ENCODE measurements at places on chromosomes 4 and X.

GRCh38 chrX:81278616-81279015 is 76.7 kb downstream of the SH3BGRL start:
- DNase-seq = no peak

GRCh38 chr4:145839151-145839550 is 99.5 kb downstream of the ZNF827 start:
- no peak for DNase-seq

- DNase-seq = peak; percentile 75
Measured at GRCh38 chr4:26206339-26206738, 114.5 kb upstream of the RBPJ start.

DNA sequence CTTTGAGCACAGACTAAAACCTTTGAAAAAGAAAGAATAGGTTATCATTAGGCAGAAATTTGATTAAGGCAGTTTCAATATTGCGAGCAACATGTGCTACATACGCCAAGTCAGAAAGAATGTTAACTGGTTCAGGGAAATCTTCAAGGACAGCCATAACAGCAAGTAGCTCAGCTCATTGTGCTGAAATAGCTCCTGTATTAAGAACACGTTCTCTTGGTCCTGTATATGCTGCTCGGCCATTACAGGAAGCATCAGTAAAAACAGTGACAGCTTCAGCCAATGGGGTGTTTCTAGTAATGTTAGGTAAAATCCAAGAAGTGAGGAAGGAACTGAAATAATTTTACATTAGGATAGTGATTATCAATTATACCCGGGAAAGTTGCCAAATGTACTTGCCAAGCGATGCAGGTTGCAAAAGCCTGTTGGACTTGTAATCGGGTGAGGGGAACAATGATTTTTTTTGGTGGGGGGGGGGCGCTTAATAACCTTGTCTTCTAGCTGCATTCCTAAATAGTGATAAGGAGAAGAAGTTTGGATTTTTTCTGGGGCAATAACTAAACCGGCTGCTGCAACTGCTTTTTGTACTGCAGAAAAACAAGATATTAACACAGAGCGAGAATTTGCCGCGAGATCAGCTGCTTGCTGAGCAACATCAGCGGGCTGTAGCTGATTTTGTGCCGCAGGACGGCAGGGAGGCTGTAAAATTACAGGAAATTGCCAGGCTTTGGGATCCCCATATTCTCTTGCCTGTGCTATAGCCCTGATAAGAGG is 49.4 kb upstream of the RASSF6 start:
- peak; percentile 27 for DNase-seq

DNA sequence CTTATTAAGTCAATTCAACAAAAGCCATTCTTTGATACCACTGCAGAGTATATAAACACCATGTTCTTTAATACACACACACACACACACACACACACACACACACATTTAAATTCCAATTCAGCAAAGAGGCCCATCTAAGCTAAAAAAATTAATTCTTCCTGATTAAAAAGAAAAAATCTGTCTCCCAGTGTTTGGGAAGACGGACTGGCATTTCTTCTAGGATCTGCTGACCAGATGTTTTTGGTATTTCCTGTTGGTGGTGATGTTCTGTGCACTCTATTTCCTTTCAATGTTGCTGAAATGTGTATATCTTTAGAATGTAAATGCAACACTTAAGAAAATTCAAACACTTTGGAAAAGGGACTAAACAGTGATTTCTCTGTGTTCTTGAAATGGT is 243.8 kb downstream of the THOC2 start:
- DNase-seq = peak; percentile 37

DNA sequence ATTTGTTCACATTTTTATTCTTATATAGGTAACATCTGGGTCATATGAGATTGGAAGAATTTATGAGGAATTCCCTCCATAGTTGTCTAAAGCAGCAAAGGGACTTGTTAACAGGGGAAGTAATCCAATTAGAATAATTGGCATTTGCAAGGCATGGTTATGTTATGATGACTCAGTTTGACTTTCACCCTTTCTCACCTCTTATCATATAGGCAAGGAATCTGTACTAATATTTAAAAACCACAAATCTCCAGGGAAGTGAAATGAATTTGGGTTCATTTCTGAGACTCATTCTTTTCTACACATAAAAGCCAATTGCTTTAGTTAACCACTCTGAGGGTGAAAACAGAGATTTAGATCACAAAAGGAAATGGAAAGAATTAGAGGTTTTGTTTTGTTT is 281.5 kb upstream of the DKK2 start:
- peak; percentile 62 for DNase-seq

DNA sequence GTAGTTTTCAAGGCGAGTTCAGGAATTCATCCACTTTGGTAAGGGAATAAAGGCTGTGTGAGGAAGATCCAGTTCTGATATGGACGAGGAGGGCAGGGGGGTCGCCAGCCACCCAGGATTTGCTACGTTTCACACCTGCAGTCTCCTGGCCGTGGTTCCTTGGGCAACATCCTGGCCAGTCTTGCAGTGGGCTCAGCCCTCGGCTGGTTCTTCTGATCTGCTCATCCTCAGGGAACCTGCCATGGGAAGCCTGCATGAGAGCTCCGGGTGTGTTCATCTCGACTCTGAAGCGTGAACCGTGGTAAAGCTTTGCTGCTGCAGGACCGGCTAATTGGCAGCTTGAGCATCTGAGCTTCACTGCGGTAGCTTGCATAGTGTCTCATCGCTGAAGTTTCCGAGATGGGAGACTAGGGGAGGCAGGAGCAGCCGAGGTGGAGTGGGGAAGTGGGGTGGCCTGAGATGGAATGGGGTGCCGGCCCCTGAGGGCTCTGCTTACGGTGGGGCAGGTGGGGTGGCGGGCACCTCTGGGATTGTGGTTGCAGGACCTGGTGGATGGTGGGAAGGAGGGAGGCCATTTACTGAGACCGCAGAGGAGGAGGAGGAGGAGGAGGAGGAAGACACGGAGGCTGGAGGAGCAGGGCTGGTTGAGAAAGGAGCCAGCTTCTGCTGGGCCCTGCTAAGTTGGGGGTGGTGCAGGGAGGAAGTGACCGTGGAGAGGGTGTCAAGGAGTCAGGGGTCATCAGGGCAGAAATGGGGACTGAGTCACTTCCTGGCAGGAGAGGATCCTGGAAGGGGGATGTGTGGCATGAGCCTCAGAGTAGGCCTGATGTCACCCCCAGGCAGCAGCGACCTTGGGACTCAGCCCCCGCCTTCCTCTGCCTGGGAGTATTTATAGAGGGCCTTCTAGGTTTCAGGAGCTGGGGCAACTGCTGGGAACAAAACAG is 213.1 kb upstream of the PSAPL1 start:
- DNase-seq = peak; percentile 83

GRCh38 chrX:23782863-23783588 is at the start of gene SAT1:
TSS of gene SAT1 (plus strand) at chrX:23783173. CDS start at chrX:23783352, 179 bp downstream.
- DNase-seq = peak; percentile 95

DNA sequence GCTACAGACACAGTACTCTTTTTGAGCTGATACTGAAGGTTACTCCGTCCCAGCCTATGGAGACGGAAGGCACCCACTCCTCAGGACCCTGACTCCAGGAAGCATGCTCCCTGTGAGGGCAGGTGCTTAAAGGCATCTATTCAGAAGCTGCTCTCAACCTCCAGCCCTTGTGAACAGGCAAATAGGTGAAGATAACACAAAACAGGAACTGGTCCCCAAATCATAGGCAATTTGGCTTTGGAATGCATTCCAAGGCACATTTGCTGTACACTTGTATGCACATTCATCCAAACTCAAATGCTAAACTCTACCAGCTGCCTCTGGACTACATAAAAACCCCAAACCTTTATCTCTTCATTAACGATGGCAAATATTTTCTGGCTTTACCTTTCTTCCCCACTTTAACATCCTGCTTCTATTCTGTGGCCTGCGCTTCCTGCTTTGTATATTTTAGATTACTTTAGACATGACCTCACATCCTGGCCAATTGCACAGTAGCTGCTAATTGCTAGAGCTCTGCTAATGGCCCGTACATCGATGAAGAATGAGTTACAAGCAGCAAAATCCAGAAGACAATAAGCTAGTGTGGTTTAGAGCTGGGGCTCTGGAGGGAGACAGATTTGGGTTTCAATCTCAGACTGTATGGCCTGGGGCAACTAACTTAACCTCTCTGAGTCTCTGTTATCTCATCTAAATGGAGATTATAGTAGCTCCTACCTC is 3.2 kb downstream of the SEL1L3 start:
- DNase-seq = peak; percentile 21

GRCh38 chrX:57104406-57104805 is 16.9 kb downstream of the SPIN2B start:
- no peak for DNase-seq

GRCh38 chr4:27666943-27667342 is 806.3 kb downstream of the STIM2 start:
- peak; percentile 8 for DNase-seq

DNA sequence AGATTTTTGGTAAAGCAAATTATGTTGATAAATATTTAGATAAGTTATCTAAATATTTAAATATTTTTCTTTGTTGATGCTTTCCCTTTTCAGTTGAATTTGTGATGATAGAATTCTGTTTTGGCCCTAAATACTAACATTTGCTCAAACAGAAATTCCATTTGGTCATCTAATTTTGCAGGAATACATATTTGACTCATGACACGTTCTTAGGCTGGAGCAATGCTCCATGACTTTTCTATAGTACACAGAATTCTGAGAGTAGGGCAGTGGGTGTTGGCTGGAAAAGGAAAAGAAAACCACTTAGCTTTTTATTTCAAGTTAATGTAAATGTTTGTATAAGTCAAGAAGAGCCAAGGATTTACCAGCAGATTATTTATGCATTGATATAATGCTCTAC is 58.6 kb upstream of the GK2 start:
- peak; percentile 35 for DNase-seq

- no peak for DNase-seq
Measured at GRCh38 chr4:54941994-54942552, 183.3 kb downstream of the KDR start.

- no peak for DNase-seq
Measured at GRCh38 chr4:1293991-1294390, 4.3 kb downstream of the MAEA start.

- DNase-seq = no peak
Measured at GRCh38 chr4:78018271-78019049, 38.7 kb upstream of the FRAS1 start.

- DNase-seq = no peak
Measured at GRCh38 chr4:76874176-76874575, 23.8 kb downstream of the SOWAHB start.

DNA sequence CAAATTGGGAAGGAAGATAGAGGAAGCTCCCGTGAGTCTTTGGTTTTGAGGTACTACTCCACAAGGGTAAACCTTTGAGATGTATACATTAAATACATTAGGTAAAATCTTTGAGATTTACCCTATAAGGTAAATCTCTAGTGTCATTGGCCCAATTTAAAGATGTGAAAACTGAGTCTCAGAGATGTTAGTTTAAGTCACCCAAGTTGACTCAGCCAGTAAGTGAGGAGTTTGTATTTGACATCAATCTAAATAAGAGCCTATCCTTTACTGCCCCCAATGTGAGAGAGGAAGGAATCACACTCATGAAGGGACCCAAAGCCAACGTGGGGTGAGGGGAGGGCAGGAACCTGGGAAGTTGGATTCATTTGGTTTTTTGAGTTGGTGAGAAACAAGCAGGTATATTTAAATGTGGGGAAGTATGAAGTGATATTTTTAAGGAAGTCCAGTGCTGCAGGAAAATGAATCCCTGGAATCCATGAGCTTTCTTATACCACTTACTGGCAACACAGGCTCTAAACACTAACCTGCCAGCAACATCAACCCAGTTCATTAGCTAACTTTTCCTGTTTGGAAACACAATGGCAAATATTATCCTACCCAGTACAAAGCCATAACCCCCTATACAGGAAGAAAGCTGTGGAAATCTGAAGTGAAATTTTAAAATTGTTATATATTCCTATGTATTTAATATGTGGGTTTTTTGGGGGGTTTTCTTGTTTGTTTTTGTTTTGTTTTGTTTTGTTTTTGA is 55.3 kb downstream of the PALLD start:
- DNase-seq = no peak

GRCh38 chr4:35771571-35771970 is 472.7 kb downstream of the ARAP2 start:
- DNase-seq = peak; percentile 31

DNA sequence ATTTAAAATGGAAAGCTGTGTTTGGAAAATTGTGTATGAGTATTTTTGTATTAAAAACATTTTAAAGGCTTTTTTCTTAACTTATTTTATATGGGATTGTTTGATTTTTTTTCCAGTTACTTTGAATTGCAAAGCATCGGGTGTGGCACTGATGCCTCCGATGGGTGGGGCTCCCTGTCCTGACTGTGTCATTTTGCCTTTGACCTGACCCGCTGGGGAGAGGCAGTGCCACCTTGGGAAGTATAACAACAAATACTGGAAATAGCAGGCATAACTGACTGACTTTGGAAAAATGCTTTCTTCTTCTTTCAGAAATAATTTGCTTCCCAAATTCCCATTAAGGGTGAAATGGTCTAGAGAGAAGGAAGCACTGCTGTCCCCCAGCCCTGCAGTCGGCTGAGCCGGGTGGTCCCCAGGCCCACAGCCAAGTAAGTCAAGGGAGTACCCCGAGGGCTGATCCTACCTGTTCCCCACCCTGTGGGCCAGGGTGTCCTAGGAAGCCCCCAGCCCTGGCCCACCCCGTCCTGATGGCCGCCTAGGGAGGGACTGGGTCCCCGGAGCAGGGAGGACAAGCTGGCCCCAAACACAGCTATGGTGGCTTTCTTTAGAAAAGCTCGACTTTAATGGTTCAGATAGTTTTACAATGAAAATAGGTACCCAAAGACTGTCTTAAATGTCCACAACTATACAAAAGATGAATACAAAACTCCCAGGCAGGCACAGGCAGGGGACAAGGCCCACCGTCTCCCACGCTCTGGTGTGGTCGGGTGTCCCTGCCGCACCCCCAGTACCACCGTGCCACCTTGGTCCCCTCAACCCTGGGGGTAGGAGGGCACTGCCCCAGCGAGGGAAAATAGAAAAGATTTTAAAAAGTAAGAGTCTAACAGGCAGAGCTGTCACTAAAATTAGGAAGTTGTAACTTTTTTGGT is 26.4 kb downstream of the NELFA start:
- no peak for DNase-seq

DNA sequence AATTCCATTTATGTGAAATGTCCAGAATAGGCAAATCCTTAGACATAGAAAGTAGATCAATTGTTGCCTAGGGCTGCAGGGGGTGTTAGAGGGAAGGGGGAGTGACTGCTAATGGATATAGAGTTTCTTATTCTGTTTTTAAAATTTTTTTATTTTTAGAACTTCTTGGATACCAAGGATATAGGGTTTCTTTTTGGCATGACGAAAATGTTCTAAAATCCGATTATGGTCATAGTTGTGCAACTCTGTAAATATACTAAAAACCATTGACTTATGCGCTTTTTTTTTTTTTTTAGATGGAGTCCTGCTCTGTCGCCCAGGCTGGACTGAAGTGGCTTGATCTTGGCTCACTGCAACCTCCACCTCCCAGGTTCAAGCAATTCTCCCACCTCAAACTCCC is 125.2 kb upstream of the USP9X start:
- DNase-seq = no peak

All from fibroblast of skin of right quadriceps (primary cell).